Bladder microvascular endothelial cell (primary cell): ENCODE measurements at places on chromosomes 2 and 18. TPM values are rescaled to one million over a fixed set of nuclear protein-coding genes. Genes with fewer than 3 reads are reported as not detected.

Gene DSC1
- not detected in 2 replicates for total RNA-seq

Gene CNDP1
- not detected in 2 replicates for total RNA-seq

Gene LIPG
- 2.0 and 3.4 TPM in 2 replicates for total RNA-seq

Gene CD207
- 0.16 TPM in 1 of 2 replicates, not detected in the other for total RNA-seq

Gene GKN2
- not detected in 2 replicates for total RNA-seq

Gene NOL4
- total RNA-seq: not detected in 2 replicates

Gene TXNDC2
- total RNA-seq: not detected in 2 replicates

Gene IL36A
- total RNA-seq: not detected in 2 replicates

Gene ACADL
- total RNA-seq: not detected in 2 replicates
